NCI-H1436 treated with DMSO at 0.1 percent for 48 hours (cell line): ENCODE measurements at places on chromosomes 5 and 9.
A peak's percentile ranks its signal among the peaks of the same experiment; 100 is the strongest.

DNA sequence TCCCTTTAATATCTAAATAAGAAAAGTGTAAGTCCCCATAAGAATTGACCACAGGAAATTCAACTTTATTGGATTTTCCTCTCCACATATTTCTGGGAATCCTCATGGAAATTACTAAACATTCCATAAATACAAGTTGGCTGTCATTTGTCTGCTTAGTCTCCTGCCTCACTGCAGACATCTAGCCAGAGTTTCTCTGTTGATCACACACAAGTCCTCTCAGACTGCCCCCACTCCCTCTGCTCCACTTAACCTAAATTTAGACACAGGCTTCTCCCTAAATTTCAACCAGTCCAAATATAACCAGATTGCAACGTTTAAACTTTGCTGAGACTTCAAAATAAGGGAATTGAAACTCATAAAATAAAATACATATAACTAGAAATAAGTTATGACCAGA lies 982.1 kb downstream of the DTWD2 start:
- no peak for DNase-seq

DNA sequence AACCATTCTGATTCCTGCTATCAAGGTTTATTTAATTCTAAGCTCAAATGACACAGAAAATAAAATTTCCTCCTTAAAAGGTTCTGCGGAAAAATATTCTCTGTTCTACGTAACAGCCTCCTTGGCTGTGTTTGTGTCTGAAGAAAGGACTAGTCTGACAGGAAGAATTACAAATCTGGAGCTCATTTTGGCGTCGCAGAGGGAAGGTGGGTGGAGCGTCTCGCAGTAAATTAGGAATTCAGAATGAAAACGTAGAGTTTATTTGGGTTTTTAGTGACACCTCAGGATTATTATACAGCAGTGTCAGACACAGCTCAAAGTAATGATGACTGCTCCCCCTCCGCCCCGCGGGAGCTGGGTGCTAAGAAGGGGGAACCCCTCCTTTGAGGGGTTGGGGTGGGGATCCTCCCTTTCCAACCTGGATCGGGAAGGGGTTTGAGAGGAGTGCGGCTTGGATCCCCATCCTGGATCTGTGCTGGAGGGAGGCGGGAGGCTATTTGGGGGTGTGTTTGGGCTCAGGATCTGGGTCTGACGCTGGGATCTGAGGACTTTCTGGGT lies 933 bp upstream of the TGFBR1 start:
- DNase-seq = no peak

- DNase-seq = no peak
Measured at GRCh38 chr5:54103871-54104270, 206.5 kb downstream of the ARL15 start.

- no peak for DNase-seq
Measured at GRCh38 chr9:134655586-134656333, 14.2 kb downstream of the COL5A1 start.

- no peak for DNase-seq
Measured at GRCh38 chr5:173895401-173896165, 7.4 kb downstream of the CPEB4 start.

DNA sequence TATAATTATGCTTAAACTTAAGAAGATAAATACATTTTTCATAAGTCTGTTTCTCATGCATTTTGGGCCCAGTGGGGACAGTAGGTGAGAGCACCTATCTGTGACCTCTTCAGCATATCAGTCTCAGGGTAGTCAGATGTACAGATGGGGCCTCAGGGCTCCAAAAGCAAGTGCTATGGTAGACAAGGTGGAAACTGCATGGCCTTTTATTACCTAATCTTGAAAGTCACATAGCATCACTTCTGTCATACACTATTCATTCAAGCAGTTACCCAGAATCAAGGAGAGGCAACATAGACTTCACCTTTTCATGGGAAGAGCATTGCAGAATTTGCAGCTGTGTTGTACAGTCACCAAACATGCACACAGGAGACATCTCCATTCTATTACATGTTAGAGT lies 94.8 kb downstream of the SV2C start:
- DNase-seq = no peak

DNA sequence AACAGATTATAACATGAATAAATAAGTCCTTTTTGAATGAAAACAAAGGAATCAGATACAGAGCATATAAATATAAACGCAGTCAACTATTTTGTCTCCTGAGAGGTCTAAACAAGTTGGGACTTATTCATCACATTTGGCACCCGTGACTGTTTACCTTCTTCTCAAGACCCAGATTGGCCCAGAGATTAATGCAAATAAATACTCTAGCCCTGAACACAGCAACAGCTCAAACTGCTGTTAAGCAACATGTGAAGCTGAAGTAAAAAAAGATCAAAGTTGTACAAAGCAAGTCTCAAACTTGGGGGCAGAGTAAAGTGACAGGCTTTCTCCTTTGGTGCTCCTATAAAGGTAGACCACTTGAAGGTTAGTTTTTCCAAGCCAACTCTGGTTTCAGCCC lies 95.0 kb upstream of the NR5A1 start:
- DNase-seq = no peak

GRCh38 chr5:125295405-125295872 lies 549.0 kb upstream of the ZNF608 start:
- no peak for DNase-seq

GRCh38 chr9:133948131-133948530 lies 44.0 kb downstream of the VAV2 start:
- no peak for DNase-seq

DNA sequence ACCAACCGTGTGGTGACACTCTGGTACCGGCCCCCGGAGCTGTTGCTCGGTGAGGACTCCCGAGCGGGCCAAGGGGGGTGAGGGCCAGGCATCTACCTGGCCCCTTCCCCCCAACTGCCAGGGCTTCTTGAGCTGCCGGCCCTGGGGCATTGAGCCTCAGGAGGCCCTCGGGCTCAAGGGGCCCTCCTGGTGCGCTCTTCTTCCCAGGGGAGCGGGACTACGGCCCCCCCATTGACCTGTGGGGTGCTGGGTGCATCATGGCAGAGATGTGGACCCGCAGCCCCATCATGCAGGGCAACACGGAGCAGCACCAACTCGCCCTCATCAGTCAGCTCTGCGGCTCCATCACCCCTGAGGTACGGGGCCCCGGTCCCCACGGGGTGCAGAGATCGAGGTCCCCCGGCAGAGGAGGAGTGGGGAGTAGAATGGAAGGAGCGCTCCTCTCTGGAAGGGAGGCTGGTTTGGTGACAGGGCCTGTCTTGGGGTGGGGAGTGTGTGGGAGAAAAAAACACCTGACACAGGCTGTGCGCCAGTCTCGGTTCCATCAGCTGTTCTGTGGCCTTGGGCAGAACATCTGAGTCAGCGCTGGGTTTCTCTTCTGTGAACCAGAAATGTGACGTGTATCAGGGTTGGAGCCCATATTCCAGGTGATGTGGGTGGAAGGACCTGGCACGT lies 2.6 kb downstream of the CDK9 start:
- DNase-seq = no peak

DNA sequence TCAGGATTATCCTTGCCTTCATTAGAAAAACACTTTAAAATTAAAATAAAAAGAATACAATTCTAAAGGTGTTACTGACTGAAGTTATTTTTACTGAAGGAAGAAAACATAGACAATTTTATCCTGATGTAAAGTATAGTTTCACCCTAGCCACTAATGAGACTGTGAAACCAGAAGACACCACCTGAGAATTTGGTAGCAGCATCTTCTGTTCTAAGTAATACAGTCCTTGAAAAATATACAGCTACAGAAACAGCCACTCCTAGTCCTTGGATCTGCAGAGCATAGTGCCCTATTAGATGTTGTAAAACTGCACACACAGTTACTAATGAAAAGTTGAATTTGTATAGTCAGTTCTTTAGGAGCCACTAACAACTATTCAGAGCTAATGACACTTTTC lies 377.7 kb downstream of the PRR16 start:
- DNase-seq = no peak

DNA sequence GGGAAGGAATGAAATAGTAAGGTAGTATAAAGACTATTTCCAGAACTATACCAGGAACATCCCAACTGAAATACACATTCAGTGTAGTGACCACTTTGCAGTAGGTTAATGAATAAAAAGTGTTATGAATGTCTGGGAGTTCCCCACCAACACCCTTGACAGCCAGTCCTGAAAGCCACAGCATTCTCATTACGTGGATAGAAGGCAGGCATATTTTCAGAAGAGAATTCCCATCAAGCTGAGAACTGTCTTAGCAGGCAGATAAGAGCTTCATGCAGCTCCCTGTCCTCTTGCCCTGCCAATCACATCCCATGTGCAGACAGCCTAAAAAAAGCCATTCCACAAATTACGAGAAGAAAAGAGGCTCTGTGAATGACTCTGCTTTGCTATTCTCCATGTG lies 695.0 kb downstream of the DTWD2 start:
- no peak for DNase-seq

DNA sequence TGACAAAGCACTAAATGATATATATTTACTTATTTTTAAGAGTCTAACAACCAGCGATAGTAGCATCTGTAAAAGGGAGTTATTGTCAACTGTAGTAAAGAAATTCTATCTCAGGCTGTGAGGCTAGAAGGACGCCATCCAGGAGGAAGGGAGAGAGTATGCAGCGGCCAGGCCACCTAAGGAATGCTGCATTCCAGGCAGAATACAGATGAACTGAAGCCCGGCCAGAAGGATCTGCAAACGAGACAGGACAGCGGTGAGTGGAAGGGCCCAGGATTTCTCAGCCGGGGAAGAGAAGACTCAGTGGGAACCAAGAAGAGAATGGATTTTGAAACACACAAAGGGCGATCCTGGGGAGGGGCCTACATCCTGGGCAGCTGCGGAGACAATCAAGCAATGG lies 7.4 kb downstream of the RETREG1 start:
- DNase-seq = no peak

DNA sequence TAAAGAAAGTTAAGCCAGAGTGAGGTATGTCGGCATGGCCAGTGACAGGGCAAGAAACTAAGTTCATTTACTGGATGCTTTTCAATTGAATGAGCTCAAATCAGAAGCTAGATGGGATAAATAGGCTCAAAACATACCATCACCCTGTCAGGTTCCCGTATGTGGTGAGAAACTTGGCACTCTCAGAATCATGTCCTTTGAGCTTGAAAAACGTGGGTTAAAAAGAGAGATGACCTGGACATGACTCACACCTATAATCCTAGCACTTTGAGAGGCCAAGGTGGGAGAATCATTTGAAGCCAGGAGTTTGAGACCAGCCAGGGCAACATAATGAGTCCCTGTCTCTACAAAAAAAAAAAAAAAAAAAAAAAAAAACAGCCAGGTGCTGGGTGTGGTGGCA lies 121.7 kb upstream of the RGMB start:
- DNase-seq = no peak

DNA sequence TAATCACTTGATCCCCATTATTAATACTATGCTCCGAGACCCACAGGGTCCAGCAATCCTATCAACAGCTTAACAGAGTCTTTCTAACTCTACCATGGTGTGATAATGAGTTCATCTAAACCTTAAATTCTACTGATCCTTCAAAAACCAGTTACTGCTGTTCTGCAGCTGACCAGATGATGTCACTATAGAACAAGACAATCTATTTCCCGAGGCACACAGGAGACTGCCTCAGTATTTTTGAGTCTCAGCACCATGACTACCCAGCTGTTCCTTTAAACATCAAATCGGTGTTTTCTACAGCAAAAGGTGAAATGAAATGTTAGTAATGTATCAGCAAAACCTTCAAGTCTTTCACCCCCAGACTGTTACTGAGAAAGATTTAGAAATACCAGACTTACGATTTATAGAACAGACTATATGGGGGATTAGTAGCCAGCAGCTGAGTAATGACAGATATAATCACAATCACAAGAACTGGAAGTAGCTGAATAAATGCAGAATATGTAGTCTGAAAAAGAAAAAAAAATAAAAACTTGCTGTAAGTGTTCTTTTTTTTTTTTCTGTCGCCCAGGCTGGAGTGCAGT lies 16.9 kb downstream of the DNAJC18 start:
- peak; percentile 26 for DNase-seq

- DNase-seq = no peak
Measured at GRCh38 chr5:31362931-31363568, 168.8 kb downstream of the DROSHA start.

- DNase-seq = no peak
Measured at GRCh38 chr9:36866840-36867239, 167.2 kb downstream of the PAX5 start.

DNA sequence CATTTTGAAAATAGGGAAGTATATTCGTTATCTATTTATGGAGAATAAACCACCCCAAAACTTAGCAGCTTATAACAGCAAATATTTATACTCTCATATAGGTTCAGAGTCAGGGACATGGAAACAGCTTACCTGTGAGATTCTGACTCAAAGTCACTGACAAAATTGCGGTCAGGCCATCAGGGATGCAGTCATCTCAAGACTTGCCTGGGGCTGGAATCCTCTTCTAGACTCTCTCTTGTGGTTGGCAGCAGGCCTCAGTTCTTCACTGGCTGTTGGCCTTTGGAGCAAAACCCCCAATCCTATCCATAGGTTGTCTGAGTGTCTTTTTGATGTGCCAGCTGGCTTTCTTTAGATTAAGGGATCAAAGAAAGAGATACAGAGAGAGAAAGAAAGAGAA lies 275.6 kb downstream of the SEC61B start:
- DNase-seq = no peak

DNA sequence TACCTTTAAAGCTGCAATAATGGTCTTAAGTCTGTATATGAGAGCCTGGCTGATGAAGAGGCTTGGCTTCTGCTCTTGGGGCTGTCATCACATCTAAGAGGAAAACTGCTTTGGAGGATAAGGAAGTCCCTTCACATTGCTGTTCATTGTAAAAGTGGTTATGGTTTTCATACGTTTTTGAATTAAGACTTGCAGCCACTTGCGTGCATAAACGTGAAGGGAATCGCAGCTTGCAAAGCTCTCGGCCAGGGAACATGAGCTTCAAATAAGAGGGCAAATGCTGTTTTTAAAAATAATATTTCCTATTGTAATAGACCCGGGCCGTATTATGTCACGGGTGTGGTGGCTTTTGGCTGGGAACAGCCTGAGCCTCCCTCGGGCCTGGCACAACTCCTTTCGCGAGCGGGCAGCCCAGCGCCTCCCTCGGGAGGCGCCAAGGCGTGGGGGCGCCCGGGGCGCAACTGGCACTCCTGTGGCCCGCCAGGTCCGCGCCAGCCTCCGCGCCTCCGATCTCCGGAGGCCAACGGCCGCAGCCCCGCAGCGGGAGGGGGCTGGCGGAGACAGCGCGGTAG lies 538 bp upstream of the ARHGEF28 start:
- no peak for DNase-seq

GRCh38 chr5:111122398-111122797 lies 30.2 kb downstream of the WDR36 start:
- DNase-seq = no peak

GRCh38 chr9:18604767-18605730 lies 131.1 kb downstream of the ADAMTSL1 start:
- DNase-seq = no peak

GRCh38 chr5:75048457-75048953 lies 3.9 kb downstream of the GCNT4 start:
- DNase-seq = no peak

- no peak for DNase-seq
Measured at GRCh38 chr5:65927503-65928321, 1.3 kb downstream of the ERBIN start.

DNA sequence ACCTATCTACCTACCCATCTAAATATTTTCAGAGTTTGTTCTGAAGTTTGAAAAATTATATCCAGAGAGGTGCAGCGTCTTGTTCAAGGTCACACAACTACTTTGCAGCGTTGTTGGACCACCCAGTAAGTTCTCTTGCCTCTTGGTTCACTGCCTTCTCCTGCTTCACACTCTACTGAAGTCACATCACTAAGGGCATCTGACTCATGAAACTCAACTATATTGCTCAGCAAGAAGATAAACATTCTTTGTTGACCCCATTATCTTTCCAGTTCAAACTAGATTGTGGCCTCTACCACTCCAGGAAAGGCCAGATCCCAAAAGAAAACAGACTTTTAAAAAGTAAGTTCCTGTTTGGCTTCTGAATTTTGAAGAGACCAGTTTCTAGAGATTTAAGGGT lies 326.9 kb downstream of the SLIT3 start:
- DNase-seq = no peak
